Stimulated activated CD8-positive, alpha-beta memory T cell treated with anti-CD3 and anti-CD28 coated beads, Interleukin-4, amount 100 ng/mL, for 1 hour (primary cell): ENCODE measurements at places on chromosomes 16 and 17.

- DNase-seq: no peak
Observed at GRCh38 chr16:23679274-23679985, 741 bp downstream of the PLK1 start.

GRCh38 chr16:57104706-57105105 is 12.3 kb downstream of the CPNE2 start:
- no peak for DNase-seq

GRCh38 chr16:75096656-75097055 is 19.9 kb downstream of the LDHD start:
- no peak for DNase-seq

DNA sequence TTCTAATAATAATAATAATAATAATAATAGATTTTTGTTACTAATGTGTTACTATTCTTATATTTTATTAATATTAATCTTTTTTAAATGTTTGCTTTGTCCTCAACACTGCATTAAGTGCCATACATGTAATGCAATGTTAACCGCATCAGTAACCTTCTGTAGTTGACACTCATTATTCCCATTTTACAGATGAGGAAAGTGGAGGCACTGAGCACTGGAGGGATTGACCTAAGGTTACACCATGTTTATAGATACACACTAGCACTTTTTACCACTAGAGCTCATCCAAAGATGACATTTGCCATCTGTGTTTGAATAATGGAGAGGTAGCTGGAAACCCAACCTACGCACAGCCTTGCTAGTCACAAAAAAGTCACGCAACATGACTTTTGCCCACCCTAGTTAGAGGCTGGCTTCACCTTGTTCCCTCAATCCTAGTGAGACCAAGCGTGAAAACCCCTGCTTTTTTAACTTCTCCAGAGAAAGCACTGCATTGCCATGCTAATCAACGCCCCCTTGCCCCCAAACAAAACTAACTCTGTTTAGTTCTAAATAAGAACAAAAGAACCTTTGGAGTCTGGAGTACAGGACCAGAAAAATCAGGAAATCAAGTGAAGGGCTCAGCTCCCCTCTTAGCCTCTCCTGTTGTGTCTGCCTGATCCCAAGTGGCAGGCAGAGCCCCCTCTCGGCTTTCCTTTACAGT is 2.3 kb downstream of the ARSG start:
- DNase-seq: no peak

GRCh38 chr16:54233615-54234014 is 53.0 kb downstream of the IRX3 start:
- DNase-seq: no peak
